RWPE2 (cell line): ENCODE measurements at places on chromosomes 2 and 18.

DNA sequence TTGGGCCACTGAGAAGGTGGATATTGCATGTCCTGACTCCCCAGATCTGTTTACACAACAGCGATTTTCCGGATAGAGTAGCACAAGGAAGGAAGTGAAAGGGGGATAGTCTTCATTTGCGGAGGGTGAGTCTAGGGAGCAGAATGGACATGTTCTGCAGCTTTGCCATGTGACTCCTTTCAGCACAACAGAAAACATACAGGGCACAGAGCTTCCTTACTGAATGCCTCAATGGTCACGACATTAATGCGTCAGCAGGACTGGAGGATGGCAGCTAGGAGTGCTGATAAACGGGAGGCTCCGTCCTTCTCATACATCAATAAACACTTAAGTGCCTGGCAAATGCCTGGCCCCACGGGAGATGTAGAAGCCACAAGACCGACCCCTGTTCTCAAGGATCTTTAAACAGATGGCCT is 163.0 kb downstream of the FAM210A start:
- no peak for DNase-seq

DNA sequence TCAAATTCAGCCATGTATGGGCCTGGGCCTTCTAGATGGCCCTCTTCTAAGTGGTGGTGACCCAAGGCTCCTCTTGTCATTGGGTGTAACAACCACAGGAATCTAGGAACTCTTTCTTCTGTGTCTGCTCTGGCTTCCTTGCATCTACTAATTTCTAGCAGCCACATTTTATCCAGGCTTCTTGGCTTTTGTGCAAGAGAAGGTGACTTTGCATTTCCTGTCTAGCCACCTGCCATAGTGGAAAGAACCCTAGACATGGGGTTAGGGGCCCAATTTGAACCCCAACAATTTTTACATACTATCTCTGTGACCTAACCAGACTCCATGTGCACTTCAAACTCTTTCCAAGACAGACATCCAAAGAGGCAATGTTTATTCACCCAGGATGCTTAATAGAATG is 25.1 kb downstream of the SMYD1 start:
- no peak for DNase-seq

DNA sequence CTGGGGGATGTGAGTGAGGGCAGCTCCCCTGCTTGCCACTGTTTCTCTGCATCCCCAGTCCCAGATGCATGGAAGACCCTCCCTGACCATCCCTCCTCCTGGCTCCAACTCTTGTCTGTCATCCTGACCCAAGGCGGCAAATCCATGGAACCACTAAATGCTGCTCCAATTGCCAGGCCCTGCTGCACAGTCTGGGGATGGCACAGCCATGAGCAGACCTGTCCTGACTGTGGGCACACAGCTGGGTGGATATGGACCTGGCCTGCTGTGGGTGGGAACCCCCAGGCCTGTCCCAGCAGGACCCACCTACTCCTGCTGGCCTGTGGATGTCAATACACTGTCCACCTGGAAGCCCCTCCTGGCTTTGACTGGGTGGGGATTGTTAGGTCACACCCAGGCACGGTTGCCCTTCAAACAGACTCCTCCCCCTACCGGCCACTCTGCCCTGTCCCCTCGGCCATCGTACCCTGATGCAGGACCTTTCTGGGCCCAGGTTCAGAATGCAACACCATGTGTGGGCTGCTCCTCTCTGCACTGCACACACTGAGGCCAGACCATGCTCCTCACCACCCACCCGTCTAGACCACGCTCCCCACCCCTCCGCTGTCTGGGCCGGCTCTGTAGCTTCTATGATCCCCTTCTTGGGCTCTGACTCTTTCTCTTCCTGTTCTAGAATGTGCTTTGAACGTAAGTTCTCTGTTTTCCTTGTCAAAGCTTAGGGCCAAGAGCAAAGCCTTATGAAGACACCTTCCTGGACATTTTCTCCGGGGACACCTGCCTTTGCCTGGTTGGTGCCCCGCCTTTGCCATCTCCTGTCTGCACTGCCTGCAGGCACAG is 57.9 kb downstream of the INPP5D start:
- peak; percentile 42 for DNase-seq

GRCh38 chr18:52570975-52571374 is 231.0 kb downstream of the DCC start:
- DNase-seq = no peak

GRCh38 chr2:215572341-215572848 is 136.5 kb upstream of the FN1 start:
- DNase-seq = no peak

DNA sequence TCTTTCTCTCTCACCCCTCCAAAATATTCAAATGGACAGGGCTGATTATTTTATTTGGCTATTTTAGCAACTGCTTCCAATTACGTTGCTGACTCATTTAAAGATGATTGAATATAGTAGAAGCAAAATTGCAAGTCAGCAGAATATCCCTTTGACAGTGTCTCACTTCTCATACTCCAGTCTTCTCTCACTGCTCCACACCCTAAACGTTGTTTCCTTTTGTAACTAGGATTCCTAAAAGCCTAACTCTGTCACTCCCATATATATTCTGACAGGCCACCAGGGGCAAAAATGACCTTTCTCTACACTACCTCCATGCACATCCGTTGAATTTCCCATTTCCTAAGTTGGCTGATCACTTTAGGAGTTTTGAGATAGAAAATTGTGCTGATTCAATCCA is 351.1 kb downstream of the RND3 start:
- no peak for DNase-seq

DNA sequence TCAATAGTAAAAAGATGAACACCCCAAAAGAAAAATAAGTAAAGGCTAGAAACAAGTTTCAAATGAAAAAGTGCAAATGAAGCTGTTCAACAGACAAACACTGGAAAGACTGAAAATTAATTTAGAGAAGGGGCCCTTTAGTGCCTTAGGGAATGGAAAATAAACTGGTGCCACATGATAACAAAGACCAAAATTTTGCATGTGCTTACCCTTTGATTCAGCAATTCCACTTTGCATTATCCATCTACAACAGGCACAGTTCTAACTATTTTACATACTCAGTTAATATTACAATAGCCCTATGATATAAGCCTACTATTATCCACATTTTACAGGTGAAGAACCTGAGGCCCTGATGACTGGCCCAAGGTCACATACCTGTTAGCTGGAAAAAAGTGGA is 183.9 kb downstream of the NBAS start:
- no peak for DNase-seq
